ENCODE measurements at places on chromosomes 13 and 19.

DNA sequence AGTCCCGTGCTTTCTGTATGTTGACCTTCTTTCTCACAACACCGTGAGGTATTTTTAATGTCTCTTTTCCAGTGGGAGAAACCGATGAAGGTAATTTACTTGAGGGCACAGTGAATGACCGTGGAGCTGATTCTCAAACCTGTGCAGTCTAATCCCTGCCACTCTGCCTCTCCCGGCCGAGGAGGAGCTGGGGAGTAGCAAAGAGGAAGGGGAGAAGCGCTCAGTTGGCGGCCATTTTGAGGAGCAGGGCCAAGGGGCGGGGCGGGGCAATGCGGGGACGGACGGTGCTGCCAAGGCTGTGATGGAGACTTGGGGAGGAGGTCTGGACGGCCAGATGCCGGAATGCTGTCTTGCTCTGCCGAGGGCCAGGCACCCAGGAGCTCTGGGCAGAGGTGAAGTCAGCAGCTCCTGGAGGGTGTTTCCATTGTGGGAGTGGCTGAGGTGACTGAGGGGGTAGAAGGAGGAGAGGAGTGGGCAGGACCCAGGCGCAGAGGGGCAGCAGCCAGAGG is 12.4 kb upstream of the RANBP3 start:
- no peak for DNase-seq

GRCh38 chr19:10991521-10992081 is 30.8 kb downstream of the SMARCA4 start:
- no peak for DNase-seq

- no peak for DNase-seq
Measured at GRCh38 chr13:109989686-109990085, 203.3 kb upstream of the IRS2 start.

DNA sequence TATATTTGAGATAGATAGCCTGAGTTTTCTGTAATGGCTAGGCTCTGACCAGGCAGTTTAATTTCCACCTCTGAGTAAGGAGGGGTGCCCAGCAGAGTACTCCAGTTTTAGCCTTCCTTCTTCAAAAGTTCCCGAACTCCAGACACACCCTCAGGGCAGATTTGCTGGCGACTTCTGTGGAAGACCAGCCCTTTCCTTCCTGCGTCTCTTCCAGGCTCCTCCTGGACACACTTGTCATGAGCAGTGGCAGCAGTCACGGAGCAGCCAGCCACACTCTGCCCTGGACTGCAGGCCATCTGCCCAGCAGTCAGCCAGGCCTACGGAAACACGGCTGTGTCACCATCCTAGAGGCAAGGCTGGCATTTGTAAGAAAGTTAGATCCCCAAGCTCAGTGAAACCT is 6.6 kb upstream of the FLT1 start:
- DNase-seq: no peak

- no peak for DNase-seq
Measured at GRCh38 chr13:34847766-34848165, 94.3 kb upstream of the NBEA start.

DNA sequence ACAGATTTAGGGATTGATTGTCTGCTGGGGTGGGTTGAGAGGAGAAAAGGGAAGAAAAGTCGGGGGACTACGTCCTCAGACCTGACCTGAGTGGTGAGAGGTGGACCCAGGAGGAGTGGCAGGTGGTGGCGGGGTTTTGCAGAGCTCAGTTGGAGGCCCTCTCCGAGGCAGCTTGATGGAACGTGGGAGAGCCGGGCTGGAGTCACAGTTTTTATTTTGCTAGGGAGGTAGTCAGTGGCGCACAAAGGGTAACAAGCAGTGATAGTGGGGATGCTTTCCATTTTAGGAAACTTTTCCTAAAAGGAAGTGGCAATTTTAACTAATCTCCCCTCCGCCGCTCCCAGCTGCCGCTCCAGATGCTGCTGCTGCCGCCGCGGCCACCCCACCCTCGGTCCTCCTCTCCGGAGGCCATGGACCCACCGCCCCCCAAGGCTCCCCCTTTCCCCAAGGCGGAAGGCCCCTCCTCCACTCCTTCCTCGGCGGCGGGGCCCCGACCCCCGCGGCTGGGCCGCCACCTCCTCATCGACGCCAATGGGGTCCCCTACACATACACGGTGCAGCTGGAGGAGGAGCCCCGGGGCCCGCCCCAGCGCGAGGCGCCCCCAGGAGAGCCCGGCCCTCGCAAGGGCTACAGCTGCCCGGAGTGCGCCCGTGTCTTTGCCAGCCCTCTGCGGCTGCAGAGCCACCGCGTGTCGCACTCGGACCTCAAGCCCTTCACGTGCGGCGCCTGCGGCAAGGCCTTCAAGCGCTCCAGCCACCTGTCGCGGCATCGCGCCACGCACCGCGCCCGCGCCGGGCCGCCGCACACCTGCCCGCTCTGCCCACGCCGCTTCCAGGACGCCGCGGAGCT is 1.1 kb upstream of the ZNF581 start:
- DNase-seq: peak; percentile 56

DNA sequence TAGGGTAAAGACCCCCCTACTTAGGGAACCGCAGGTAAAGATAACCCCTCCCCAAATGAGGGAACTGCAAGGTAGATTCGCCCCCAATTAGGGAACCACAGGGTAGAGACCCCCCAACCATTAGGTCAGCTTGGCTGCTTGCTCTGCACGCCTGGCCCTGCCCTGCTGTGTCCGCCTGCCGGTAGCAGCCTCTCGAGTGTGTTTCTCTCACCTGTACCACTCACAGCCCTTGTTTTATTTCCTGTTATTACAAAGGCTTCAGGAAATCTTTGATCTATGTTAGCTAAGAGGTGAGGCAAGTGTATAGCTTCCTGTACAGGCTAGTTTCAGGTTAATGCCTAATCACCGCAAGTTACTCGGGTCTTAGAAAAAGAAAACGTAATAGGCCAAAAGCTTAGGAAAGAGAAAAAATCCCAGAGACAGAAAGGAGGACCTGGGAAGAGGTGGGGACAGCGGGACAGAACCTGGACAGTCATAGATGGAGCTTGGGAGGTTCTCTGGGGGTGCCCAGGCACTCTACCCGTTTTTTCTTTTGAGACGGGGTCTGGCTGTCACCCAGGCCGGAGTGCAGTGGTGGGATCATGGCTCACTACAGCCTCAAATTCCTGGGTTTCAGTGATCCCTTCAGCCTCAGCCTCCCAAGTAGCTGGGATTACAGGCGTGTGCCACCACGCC is 23.1 kb upstream of the EIF3G start:
- peak; percentile 43 for DNase-seq

GRCh38 chr19:15248648-15249527 is 16.6 kb upstream of the EPHX3 start:
- no peak for DNase-seq

GRCh38 chr19:47075941-47076340 is 27.5 kb upstream of the TMEM160 start:
- DNase-seq: no peak

- no peak for DNase-seq
Measured at GRCh38 chr13:102317593-102317992, 84.3 kb downstream of the FGF14 start.

DNA sequence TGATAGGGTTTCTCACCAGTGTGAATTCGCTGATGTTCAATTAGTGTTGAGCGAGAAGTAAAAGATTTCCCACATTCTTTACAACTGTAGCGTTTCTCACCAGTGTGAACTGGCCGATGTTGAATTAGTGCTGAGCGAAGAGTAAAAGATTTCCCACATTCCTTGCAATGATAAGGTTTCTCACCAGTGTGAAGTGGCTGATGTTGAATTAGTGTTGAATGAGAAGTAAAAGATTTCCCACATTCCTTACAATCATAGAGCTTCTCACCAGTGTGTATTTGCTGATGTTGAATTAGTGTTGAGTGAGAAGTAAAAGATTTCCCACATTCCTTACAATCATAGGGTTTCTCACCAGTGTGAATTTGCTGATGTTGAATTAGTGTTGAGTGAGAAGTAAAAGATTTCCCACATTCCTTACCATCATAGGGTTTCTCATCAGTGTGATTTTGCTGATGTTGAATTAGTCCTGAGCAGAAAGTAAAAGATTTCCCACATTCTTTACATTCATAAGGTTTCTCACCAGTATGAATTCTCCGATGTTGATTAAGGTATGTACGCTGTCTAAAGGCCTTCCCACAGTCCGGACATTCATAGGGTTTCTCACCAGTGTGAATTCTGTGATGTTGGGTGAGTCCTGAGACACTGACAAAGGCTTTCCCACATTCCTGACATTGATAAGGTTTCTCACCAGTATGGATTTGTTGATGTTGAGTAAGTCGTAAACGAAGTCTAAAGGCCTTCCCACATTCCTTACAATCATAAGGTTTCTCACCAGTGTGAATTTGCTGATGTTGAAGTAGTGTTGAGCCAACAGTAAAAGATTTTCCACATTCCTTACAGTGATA is 24.0 kb downstream of the ZNF850 start:
- no peak for DNase-seq

GRCh38 chr13:75830842-75831241 is 194.7 kb downstream of the LMO7 start:
- DNase-seq: no peak

GRCh38 chr19:6728346-6728745 is 7.9 kb upstream of the C3 start:
- DNase-seq: no peak

DNA sequence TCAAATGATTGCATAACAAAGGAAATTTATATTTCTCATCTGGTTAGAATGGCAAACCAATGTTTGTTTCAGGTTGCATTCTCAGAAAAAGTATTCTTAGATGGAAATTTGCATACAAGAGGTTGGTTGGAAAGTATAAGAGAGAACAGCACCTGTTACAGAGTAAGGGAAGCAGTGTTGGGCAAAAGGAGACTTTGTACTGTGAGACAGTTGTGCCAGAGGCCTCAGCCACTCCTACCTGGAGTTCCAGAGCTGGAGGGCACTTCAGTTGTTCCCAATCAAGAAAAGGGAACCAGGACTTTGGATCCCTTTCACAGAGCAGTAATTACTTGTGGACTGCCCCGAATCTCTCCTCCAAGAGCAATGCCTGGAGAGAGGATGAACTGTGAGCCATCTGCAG is 81.8 kb downstream of the SPRY2 start:
- no peak for DNase-seq

- DNase-seq: no peak
Measured at GRCh38 chr19:46892252-46893179, 31.7 kb downstream of the ARHGAP35 start.

DNA sequence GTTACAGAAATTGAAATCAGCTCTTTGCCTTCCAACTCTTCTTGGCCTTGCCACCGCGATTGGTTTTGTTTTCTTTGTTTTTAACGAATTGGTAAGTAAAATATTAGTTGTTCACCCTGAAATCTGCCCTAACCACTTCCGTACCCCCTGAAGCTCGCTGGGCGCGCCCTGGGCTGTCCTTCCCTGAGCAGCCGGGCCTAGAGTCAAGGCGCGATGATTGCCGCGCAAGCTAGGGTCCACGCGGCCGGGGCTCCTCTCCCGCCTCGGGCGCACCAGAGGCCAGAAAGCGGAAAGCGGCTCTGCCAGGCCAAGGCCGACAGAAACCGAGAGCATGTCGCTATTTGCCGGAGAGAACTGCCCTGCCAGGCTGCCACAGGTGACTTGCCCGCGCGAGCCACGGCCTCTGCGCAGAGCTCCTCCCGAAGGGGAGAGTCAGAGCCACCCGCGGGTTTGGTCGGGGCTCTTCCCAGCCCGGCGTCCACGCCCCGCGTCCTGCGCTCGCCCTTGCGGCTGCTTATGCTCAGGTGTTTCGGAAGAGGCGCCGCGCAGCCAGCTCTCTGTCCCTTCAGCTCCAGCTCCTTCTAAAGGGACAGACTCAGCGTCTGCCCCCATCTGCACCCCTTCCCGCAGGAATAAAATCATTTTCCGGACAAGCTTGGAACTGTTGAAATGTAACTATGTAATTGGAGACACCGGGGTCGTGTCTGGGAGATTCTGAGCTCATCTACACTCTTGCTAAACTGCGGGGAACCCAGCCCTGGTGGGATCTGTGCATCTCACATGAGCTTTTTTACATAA is 6.6 kb upstream of the CDX2 start:
- no peak for DNase-seq

GRCh38 chr13:113612607-113613006 is 28.1 kb downstream of the TFDP1 start:
- no peak for DNase-seq

GRCh38 chr19:44886141-44886540 is 4.9 kb upstream of the TOMM40 start:
- no peak for DNase-seq

DNA sequence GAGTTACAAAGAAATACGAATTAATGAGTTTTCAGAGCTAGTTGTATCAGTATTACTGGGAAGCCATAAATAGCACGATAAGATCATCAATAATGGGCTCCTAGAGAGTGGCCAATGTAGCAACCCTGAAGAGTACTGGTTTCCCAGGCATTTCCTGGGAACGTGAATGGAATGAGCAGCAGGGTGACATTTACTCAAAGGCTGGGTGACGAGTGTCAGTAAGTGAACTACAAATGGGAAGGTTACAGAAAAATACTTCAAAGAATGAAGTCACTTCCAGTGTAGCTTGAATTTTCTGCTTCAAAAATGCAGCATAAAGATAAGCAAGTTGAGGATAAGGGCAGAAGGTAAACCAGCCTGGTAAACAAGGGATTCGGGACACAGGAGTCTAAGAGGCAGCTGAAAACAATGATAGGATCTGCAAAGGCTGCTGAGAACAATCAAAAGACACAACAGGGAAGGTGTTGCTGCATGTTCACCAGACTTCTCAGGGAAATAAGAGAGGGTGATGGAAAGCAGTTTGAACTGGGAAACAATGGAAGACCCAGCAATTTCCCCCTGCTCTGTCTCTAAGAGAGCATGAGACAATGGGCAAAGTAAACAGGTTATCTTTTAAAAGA is 48.6 kb upstream of the POSTN start:
- no peak for DNase-seq

DNA sequence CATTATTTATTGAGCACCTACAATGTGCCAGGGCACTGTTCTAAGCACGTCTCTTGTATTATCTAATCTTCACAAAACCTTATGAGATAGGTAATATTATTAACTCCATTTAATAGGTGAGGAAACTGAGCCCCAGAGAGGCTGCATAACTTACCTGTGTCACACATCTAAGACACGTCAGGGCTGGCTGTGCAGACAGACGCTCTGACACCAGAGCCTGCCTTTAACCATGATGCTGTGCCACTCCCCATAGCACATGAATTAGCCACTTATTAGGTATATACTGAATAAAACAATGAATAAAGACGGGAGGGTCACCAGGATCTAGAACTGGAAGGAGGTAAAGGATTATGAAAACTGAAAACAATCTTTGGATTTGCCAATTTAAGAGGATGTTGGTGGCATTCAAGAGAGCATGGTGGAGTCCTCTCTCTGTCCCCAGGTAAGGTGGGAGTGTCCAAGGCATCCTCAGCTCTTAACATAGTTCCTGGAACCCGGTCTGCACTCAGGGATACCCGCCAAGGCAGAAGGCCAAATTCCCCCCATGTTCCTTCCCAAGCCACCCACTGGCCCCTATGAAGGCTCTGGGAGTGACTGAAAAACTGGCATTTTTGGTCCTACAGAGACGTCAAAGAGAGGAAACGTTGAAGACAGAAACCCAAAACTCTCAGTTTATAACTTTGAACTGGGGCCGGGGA is 479.7 kb downstream of the FOXO1 start:
- DNase-seq: no peak

GRCh38 chr19:10468133-10468532 is 35.0 kb downstream of the KEAP1 start:
- no peak for DNase-seq

- no peak for DNase-seq
Measured at GRCh38 chr13:75391432-75392100, 90.4 kb downstream of the TBC1D4 start.

- DNase-seq: no peak
Measured at GRCh38 chr13:44484562-44485138, 91.5 kb downstream of the TSC22D1 start.
